ENCODE measurements at places on chromosomes 12 and 14.

DNA sequence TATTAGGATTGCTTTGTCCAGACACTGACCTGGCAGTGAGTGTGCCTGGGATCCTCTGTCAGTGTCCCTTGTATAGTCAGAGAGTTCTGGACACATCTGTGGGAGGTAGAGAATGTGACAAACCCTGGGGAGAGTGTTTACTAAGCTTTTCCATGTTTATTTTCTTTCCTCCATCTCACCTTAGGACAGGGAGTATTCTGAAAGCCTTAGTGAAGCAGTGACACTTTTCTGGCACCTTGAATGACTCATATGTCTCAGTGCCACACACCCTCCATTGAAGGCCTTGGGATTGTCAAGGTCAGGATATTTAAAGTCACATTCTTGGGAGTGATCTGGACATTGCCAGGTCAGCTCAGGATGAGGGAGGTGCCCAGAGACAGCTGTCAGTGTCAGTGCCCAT, 34.9 kb upstream of the CTDSP2 start:
- no peak for DNase-seq

DNA sequence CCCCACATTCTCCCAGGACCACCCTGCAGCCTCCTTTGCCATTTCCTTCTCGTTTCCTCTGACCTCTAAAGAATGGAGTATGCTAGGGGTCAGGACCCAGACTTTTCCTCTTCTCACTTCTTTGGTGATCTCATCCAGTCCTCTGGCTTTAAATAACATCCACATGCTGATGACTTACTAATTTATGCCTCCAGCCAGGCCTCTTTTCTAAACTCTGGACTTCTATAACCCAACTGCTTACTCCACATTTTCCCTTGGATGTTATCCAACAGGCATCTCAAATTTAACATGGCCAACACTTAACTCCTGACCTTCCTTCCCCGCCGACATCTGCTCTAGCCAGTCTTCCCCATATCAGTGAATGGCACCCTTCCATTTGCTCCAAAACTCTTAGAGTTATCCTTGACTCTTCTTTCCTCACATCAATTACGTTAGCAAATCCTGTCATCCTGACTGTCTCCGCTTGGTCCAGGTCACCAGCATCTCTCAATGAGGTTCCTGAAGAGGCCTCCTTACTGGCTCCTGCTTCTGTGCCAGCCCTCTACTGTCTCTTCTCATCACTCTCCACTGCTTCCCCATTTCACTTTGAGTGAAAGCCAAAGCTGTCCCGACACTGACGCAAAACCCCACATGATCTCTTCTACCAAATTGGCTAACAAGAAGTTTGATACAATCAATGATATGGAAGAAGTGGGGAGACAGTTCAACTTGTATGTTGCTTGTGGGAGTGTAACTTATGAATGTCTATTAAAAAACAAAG, 42.7 kb downstream of the TMBIM6 start:
- DNase-seq = peak; percentile 24

DNA sequence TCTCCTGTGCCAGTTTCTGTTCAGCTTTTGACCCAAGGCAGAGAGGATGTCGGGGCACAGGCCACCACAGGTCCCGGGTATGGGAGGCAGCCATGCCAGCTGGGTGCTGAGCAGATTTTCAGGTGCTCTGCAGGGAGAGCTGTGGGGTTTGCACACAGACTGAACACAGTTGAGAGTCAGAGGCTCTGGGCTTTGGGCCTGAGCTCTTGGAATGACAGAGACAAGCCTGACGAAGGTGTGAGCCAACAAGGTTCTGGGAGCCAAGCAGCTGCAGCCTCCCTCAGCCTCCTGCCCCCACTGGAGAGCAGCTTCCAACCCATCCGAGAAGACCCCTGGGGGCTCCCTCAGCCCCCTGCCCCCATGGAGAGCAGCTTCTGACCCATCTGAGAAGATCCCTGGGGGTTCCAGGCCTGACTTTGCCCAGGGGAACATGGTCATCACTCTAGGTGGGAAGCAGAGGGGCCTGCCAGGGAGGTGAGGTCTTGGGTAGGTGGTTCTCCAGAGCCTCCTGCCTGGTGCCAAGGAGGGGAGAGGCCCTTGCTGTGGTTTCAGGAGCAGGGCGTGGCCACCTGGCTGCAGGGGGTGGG, 13.8 kb downstream of the FBRSL1 start:
- no peak for DNase-seq

GRCh38 chr14:104150136-104151025, 12.0 kb downstream of the KIF26A start:
- peak; percentile 81 for DNase-seq

- DNase-seq = no peak
Measured at GRCh38 chr14:77212097-77212870, 30.7 kb downstream of the TMEM63C start.

DNA sequence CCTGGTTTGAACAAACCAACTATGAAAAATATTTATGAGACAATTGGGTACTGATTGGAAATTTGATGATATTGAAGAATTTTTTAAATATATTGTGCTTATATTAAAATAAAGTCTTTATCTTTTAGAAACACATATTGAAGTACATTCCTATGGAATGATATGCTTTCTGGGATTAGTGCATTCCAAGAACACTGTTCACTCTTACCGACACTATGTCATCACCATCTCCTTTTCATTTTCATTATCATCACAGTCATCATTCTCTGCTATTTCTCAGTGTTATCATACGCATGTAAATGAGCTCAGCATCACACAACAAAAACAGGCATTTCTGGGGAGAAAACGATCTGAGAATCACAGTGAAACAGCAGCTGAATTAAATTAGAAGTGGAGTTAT, 513.3 kb upstream of the CCDC196 start:
- no peak for DNase-seq

DNA sequence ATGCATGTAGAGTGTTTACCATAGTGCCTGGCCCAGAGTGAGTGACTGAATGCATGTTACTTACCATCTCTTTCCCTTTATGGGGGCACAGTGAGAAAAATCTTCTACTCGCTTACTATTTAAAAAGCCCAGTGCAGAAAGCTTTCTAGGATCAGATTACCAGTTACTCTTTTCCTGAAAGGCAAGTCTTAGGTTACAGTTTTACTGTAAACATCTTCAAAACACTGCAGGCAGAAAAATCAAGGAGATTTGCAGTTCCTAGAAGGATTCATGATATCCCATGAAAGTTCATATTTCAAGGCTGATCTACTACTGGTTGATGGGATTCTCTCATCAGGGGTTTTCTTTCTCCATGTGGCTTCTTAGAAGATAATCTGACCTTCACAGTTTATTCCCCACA, 29.3 kb upstream of the DAAM1 start:
- DNase-seq = no peak

- no peak for DNase-seq
Measured at GRCh38 chr14:103433916-103434563, 48.8 kb downstream of the MARK3 start.

DNA sequence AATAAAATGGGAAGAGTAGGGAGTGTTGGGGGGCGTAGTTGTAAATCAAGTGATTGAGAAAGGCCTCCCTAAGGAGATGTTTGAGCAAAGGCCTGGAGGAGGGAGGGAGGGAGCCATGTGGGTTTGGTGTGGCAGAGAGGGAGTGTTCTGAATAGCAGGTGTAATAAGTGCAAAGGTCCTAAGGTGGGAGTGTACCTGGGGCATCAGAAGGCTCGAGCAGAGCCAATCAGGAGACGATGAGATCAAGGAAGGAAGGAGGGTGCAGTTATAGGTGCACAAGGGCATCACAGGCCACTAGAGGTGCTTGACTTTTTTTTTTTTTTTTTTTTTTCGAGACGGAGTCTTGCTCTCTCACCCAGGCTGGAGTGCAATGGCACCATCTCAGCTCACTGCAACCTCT, 77.9 kb upstream of the PLXNC1 start:
- DNase-seq = no peak

GRCh38 chr12:45051572-45052125, 750 bp upstream of the DBX2 start:
- no peak for DNase-seq

GRCh38 chr14:97106166-97106565, 309.0 kb downstream of the VRK1 start:
- no peak for DNase-seq
